CMK (cell line): ENCODE measurements at places on chromosomes 2 and 18.

DNA sequence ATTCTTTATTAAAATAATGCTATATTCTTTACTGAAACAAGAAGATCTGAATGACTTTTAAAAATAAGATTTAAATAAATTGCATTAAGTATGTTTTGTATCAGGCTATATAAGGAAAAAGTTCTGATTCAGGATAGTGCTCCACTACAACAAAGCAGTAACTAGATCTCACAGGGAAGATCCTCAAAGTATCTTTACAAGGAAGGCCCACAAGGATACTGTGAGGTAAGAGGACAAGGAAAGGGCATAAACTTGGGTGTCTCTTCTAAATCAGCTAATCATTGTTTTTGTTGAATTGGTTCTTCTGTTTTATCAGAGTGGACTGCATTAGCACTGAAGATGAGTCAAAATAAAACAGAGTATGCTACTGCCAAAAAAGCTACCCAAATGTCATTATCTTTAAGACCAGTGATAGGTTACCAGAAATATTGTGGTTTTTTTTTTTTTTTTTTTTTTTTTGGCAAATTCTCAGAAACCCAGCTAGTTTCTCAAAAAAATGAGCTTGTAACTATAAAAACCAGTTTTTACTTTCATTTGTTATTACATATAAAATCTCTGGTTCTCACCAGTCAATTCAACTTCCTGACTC lies 160.9 kb downstream of the BAZ2B start:
- DNase-seq: no peak

GRCh38 chr2:226623587-226624368 lies 175.8 kb downstream of the IRS1 start:
- DNase-seq: no peak

DNA sequence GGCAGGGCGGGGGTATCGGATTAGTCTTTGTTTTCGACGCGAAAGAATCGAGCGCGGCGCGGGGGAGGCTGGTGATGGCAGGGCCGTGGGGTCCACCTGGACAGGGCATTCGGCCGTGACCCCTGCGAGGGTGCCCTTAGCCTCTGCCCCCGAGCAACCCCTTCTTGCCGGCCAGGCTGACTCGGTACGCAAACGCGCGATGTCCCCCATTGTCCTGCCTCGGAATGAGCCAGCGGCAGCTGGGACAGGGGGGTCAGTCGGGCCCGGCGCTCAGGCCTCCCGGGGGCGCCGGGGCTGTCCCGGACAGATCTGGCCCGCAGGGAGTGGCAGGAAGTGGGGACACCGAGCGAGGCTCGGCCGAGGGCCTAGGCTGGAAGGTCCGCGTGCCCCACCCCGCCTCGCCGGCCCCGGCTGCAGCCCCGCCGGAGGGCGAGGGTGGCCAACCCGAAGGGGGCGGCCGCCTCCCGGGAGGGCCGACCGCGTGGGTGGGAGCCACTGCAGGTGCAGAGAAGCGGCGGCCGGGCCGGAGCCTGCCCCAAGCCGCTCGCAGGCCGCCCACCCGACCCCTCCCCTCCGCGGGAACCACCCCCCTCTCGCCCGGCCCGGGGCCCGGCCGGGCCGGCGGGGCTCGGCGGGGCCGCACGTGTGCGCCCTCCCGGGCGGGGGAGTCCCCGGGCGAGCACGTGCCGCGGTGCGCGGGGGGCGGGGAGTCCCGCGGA lies at the start of gene TET3:
TET3 (plus strand) TSS at position 708 of the 719 bp plus-strand sequence. CDS start 1,494 bp downstream, outside the sequence.
- peak; percentile 27 for DNase-seq

DNA sequence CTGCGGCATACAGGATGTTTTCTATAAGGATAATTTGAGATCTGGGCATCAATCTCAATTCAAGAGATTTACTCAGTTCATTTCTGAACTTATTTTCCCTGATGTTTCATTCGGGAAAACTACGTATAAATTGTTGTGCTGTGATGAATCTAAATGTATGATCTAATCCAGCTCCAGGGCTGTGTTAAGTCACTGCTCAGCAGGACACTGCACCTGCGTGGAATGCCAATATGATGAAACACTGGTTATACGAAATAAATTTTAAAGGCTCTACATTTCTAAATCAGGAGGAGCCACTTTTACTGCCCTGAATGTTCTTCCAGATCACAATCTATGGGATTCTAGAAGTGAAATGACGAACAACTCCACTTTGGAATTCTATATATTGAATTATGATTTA lies 259.0 kb downstream of the HNMT start:
- DNase-seq: no peak

DNA sequence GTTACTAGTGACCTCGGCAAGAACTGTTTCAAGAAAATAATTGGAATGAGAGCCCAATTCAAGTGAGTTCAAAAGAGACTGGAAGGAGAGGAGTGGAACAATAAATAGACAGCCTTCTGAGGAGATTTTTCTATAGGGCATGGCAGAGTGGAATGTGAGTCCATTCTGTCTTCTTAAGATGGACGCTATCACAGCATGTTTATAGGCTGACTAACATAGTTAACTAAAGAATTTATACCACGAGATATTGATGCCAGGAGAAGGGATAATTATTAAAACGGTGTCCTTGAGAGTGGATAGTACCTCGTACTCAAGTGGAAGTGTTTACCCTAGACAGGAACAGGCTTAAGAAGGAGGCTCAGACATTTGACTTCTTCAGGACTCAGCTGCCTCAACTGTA lies 143.5 kb upstream of the RBBP8 start:
- DNase-seq: no peak

GRCh38 chr2:233083782-233084181 lies 23.6 kb downstream of the INPP5D start:
- no peak for DNase-seq

DNA sequence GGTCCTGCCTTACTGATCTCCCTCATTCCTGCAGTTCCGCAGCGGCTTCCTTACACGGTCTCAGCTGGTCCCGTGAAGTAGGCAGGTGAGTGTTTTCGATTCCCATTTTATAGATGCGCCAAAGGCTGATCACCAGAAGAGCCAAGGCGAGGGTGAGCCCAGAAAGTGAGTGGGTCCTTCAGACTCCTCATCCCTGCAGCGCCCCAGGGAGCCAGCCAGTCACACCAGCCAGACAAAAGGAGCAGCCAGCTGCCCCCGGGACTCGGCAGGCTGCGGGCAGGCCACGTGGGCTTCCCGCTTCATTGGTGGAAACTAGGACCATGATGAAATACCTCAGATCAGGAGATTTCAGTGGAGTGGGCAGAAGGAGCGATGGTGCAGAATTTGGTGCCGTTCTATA lies 85.9 kb downstream of the SMAD7 start:
- DNase-seq: no peak

DNA sequence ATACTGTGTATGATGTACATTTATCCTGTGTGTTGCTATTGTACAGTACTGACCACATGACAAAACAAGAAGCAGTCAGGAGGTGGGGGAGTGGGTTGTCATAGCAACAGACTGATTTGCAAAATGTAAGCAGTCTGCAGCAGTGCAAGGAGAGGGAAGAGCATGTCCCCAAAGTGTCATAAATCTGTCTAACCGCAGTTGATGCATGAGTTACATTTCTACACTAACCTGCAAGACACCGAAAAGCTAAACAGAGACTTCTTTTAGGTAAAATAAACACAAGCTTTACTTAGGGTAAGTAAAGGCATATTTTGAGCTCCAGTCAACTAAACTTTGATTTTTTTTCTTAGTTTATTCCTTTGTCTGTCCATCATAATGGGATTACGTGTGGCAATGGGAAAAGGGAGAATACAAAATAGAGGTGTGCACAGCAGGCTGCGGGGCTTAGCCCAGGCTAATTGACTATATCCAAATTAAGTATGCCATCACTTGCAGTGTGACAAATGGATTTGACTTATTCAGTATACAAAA lies 134.5 kb downstream of the MEIS1 start:
- DNase-seq: no peak

DNA sequence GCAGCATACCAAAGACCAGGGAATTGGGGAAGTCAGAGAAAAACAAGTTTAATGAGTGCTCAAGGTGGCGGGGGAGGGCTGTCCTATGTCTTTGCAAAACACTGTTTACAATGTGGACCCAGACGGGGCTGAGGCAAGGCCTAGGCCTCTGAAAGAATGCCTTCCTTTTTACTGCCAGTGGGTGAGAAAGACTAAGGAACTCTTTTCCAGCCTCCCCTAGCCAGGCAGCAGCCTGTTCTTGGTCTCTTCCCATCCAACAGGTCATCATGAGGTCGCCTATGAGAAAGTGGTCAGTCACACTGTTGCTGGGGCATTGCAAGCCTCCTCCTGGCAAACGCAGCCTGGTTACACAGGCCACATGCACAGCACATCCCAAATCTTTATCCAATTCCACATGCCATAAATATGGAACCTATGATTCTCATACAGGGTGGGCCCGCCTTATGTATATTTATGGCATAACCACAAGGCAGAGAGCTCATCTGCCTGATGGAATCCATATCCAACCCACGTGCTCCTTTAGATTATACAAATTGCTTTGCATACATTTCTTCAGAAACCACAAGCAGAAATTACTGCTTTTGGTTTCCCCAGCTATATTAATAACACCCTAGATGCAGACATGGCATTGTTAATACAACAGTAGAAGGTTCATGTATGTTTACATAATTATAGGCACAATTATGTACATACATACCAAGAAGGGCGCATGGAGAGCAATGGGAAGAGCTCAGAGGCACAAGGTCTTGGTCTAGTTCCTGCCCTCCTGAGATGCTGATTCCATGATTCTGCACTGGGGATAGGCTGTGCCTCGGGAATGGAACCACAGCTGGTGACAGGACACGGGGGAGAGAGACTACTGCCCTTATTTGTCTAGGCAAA lies 48.6 kb downstream of the NRP2 start:
- no peak for DNase-seq

- DNase-seq: no peak
These were observed 185.4 kb upstream of the MMADHC start for GRCh38 chr2:149773006-149773405.

DNA sequence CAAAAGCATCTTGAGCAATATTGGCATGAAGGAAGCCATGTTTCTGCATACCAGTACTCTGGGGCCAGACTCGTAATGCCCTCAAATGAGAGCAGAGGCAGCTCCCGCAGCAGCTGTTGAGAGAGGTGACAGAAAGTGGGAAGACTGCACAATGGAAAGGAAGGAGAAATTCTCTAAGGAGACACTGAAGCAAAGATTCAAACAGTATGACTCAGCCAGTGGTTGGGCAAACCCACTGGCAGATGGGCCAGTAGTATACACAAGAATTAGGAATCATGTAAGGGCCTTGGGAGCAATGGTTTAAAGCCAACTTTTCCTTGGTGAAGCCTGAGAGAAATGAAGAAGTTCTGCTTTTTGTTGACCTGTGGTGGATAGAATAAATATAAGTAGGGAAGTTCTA lies 2092.7 kb upstream of the PIK3C3 start:
- no peak for DNase-seq

DNA sequence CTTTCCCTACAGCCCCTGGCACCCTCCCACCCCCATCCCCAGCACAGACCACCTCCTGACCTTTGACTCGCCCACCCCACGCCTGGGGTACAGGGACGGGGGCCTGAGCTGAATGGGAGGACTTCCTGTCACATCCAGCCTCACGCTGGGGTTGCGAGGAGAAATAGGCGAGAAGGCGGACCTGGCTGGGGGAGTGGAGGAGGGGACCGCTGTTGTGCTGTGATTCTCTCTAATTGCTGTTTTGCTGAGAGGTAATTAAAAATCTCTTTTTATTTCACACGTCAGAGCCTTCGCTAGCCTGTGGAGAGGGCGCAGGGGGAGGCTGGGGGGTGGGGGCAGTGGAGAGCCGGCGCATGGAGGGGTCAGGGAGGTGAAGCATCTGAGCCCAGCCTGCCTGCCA lies 9.7 kb upstream of the ECEL1 start:
- DNase-seq: no peak

DNA sequence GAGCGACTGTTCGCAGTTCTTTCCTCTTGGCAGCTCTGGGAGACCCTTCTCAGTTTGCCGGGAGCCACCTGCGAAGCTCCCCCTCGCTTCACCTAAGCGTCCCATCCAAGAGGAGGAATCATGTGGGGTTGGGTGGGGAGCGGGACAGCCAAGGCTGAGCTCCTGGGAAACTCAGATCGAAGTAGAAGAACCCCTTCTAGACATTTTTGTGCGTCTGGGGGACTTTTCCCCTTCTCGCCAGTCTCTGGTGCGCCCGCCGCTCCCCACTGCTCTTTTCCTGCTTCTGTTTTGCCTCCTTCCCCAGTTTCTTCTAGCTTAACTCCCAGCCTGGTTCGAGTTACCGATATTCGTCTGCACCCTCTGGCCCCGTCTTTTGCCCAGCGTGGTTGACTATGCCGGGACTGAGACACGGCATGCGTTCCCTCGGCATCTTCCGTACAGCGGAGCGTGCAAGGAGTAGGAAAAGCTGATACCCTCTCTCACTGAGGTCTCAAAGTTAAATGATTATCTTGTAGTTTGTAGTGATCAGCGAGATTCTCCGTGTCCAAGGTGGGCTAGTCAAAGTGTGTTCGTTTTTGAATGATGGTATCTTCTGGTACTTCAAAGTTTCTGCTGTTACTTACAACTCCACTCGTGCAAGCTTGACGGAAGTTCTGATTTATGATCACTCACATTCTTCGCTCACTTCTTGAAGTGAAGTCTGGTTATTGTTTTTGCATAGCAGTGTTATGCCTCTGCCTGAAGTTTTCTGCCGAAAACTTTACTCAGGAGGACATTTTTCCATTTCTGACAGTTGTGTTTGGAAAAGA lies 664 bp downstream of the CAMKMT start:
- DNase-seq: no peak

DNA sequence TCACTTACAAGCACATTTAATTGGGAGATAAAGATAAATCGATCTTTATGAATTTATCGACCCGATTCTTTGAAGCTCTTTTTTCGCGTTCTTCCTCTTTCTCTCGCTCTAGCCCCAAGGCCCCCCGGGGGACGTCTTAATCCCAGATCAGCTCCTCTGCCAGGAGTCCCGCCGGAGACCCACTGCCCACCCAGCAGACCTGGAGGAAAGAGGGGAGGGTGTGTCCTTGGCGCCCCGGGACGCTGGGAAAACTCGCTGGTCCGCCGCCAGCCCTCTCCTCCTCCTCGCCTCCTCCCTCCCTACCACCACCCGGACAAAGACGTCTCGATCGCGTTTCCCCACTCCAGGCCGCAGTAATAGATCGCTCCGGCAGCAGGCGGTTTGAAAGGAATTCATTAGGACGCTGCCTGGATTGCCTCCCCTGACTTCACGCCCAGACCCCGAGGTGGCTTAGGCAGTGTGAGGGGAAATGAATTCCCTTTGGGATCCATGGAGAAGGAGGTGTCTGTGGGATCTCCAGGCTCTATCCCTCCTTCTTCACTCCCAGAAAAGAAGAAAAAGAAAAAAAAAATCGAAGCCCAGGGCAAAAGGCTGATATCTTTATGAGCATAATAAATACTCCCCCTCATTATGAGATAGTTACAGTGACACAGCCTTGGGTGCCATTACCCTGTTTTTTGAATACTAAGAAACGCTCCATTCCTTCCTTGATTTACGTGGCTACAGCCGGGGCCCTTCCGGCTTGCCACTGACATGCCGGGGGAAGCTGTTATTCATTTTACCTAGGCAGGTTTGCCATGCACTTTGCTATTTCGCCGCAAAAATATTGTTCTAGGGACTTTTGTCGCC lies 1.8 kb upstream of the GBX2 start:
- no peak for DNase-seq

DNA sequence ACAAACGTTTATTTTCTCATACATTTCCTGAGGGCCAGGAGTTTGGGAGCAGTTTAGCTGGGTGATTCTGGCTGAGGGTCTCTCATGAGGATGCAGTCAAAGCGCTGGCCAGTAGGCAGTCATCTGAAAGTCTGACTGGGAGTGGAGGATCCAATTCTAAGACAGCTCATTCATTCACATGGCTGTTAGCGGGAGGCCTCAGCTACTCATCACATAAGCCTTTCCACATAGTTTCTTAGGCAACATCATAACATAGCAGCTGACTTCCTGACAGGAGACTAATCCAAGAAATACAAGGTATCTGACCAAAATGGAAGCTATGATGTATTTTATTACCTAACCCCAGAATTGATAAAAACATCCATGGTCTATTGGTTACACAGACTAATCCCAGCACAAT lies 2.9 kb upstream of the MRPL44 start:
- DNase-seq: no peak
